ENCODE measurements at places on chromosomes 12 and 14.

DNA sequence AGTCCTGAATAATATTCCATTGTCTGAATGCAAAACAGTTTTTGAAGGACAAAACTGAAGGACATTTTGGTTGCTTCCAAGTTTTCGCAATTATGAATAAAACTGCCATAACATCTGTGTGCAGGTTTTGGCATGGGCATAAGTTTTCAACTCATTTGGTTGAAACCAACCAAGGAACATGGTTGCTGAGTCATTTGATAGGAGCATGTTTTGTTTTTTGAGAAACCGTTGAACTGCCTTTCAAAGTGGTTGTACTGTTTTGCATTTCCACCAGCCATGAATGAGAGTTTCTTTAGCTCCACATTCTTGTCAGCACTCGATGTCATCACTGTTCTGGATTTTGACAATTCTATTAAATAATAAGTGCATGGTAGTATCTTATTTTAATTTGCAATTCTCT, 23.0 kb upstream of the GSG1 start:
- DNase-seq, result no peak

DNA sequence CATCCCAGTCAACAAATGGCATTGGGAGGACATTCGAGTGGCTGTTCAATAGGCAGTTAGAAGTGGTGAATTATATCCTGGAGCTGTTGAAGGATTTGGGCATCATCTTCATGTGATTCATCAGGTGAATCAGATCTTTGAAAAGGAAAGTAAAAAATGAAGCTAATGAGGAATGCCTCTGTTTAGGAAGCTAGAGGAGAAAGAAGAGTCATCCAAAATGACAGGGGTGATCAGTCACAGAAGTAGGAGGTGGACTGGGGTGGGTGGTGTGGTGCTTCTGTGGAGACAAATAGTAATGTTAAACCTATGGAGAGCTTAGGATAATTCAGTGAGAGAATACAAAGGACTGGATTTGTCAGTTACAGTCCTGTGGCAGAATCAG, 32.7 kb downstream of the DIP2B start:
- no peak for DNase-seq

- no peak for DNase-seq
These were observed 10.2 kb downstream of the INHBC start for GRCh38 chr12:57444744-57445143.

GRCh38 chr14:70555890-70556289, 21.1 kb upstream of the ADAM20 start:
- no peak for DNase-seq

DNA sequence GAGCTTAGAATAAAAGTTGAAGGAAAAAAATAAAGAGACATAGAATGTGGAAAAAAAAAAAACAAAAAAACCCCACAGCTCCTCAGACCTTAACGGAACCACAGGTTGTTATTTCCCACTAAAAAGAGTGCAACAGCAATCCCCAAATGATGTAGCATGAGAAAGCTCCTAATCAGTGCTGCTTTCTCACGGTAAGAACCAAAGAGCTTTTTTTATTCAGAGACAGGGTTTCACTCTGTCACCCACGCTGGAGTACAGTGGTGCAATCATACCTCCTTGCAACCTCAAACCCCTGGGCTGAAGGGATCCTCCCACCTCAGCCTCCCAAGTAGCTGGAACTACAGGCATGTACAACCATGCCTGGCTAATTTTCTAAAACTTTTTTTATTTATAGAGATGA, 13.3 kb downstream of the NDUFA12 start:
- DNase-seq, result no peak

- DNase-seq, result no peak
These were observed 866 bp upstream of the PITPNM2 start for GRCh38 chr12:123151457-123152454.

- no peak for DNase-seq
These were observed 32.6 kb downstream of the DDX11 start for GRCh38 chr12:31106101-31106803.

DNA sequence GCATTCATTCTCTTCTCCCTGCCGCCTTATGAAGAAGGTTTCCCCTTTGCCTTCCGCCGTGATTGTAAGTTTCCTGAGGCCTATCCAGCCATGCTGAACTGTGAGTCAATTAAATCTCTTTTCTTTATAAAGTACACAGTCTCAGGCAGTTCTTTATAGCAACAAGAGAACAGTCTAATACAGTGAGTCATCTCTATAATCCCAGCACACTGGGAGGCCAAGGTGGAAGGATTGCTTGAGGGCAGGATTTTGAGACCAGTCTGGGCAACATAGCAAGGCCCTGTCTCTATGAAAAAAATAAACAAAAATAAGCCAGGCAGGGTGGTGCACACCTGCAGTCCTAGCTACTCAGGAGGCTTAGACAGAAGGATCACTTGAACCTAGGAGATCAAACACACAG, 259.9 kb downstream of the CEP128 start:
- DNase-seq, result no peak

DNA sequence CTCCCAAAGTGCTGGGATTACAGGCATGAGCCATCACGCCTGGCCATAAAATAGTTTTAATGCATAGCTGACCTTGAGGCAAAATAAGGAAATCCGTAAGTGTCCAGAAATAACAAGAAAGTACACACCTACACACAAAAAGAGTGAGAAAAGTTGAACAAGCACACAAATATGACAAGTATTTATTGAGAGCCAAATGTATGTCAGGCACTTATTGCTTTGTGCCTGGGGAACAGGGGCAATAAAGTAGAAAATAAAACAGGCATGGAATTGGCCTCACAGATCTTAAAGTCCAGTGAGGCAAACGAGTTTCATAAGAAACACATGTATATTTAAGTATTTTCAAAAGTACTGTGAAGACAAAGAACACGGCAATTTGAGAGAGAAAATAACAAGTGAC, 103.7 kb downstream of the ERGIC2 start:
- DNase-seq, result no peak

Measured in stimulated activated CD8-positive, alpha-beta memory T cell treated with anti-CD3 and anti-CD28 coated beads, Interleukin-4, amount 100 ng/mL, for 4 hours (primary cell).